Stimulated activated CD4-positive, alpha-beta T cell treated with anti-CD3 and anti-CD28 coated beads, Interleukin-4, amount 100 ng/mL, for 48 hours (primary cell): ENCODE measurements at places on chromosomes 6 and 20.

DNA sequence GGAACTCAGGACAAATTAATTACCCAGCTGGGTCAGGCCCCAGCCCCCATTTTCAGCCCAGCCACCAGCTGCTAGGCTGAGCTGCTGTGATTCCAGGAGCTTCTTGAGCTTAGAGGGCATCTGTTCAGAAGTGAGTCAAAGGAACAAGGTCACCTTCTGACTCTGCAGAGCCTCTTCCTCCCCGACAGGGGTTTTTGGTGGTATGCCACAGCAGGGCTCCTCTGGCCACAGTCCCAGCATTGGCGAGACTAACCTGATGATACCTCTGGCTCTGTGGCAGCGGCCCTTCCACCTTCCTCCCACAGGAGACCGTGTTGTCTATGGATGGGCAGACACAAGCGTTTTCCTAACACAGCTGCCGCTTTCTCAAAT, 39.7 kb downstream of the ZC3H12D start:
- DNase-seq = no peak

DNA sequence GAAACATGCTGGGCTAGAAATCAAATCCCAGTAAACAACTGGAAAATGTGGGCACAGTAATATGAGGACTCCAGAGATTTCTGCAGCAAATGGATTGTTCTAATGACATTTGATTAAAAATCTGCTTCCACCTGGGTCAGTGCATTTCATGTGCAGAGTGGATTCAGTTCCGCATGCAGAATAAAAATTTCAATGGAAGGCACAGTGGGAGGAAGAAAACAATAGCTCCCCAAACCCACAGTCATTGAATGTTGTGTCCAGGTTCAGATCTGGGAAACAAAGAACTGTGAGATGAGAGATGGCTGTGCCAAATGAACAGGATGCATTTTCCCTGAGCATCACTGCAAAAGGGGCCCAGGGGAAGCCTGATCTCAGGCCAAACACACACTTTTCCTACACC, 403.1 kb downstream of the BTBD9 start:
- DNase-seq = no peak

- DNase-seq = no peak
Observed at GRCh38 chr6:99629293-99629692, 22.7 kb downstream of the PRDM13 start.

- no peak for DNase-seq
Observed at GRCh38 chr6:143605906-143606521, 71.8 kb upstream of the PHACTR2 start.

- no peak for DNase-seq
Observed at GRCh38 chr6:170292407-170293158, 1.7 kb upstream of the DLL1 start.
